ENCODE measurements at places on chromosomes 2 and 18.

GRCh38 chr2:102001767-102002142 lies 10.0 kb downstream of the IL1R2 start:
- DNase-seq = no peak

- DNase-seq = no peak
Measured at GRCh38 chr2:85549826-85550225, 10.9 kb downstream of the MAT2A start.

- DNase-seq = no peak
Measured at GRCh38 chr2:96596596-96596995, 41.5 kb downstream of the KANSL3 start.

DNA sequence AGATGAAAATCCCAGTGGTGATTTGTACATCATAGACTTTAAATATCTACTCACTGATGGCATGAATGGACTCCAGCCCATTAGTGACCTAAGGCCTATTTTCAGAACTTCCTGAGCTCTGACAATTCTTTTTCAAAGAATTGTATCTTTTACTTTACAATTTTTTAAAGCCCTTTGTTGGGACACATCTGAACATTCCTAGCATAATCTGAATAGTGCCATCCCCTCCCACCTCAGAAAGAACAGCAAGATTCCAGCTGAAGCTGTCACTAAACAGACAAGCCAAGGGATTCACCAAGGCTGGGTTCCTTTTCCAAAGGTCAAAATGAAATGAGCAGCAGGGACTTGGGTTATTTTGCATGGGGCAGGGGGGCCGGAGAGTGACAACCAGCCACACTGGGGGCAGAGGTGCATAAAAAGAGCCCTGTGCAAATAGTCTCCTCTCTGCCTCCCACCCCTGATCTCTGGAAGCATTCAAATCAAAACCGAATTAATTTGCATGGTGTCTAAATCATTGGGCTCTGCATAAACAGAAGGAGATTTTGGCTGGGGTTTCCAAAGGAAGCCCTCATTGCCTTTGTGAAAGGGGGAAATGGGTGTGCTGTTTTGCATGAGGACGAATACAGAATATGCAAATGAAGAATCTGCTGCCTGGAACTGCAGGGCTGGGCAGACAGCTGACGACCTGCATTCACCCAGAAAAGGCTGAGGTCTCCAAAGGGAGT lies 17.2 kb downstream of the EPHA4 start:
- no peak for DNase-seq
